ENCODE measurements at places on chromosomes 12 and 14.

DNA sequence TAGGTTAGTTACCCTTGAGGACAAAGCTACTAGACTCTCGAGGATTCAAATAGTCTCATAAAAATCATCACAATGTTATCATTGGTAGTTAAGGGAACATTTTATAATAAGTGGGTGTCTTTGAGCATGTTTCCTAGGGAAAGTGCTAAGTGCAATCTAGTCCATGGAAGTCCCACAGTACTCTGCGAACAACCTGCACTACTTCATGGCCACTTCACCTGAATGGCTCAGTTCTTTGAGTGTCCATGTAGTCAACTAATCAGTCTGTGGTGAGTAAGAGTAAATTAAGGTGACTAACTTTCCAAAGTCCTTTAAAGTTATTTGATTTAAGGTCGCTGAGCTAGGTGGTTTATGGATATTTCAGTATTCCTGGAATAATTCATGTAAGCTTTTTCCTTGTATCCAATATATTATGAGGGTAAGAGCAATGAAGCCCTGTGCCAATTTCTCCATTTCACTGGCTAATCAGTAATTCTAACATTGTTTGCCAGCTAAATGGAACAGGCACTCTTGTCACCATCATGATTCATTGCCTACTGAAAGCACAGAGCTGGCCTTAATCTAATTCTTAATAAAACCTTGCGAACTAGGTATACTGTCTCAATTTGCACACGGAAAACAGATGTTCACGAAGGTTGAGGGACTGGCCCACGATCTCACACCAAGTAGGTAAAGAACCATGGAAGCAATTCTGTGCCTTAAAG, 495.1 kb downstream of the APAF1 start:
- no peak for DNase-seq

- DNase-seq, result no peak
Measured at GRCh38 chr14:69464829-69465228, 19.7 kb upstream of the PLEKHD1 start.

DNA sequence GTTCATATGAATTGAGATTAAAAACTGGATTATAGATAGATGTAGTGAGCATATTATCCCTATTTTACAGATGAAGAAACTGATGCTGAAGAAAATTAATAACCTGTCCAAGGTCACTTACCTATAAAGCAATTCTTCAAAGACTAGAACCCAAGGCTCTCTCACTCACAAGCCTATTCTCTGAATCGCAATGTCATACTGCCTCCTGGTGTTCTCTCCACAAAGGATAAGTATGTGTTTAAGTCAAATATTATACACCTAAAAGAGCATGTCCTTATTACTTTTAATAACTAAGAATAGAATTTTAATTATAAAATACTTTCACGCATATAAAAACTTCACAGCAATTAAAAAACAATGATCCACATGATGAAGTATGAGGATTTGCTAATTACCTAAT, 721.3 kb upstream of the USP15 start:
- no peak for DNase-seq

DNA sequence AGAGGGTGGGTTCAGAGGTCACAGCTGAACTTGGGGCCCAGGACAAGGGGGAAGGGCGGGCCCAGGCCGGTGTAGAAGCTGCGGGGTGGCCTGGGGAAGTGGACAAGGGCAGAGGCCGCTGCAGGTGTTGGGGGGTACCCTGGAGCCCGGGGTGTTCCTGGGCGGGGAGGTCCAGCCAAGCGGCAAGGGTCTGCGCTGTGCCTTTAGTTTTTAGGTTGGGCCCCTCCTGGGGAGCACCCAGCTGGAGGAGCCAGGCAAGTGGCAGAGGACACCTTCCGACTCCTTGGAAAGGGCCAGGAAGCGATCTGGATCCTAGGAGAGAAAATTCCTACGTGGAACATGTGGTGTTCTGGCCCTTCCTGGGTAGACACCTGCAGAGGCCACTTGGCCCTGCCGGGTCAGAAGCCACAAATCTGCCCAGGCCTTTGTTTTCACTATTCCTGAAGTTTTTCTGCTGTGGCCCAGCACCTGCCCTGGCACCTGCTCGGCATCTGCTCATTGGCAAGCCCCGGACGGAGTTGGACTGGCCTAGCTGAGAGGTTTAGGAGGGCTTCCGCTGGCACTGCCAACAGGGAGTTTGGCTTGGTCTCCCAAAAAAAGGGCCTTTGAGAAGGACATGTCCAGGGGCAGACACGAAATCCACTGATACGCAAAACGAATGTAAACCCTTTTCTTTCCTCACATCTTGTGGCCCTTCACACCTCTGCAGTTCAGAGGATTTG, 61.1 kb downstream of the SMUG1 start:
- DNase-seq, result no peak

DNA sequence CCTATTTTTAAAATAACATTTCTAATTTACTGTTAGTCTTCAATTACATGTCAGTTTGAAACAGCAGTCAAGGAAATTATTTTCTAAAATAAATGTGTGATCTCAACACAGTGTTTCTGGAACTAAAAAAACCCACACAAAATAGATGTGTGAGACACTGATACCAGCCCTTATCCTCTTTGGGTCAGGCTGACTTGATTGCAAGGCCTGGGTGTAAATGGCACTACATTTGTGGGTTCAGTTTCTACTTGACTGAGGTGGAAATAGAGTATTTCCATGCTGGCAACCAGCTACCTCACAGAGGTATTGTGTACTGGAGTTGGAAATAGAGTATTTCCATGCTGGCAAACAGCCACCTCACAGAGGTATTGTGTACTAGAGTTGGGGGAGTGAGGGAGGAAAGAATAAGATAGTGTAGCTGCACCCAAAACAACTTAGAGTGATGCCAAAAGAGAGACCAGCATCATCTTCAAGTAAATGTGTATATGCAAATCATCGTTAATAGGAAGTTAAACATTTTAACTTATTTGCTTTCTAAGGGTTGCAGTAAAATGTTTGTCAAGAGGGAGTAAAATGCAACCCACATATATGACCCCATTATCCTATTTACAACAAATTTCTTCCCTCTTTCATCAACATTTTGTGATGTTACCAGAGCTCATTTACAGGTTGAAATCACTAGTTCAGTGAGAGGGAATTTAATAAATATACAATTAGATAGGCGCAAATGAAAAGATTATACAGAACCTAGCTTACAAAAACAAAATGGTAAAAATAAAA, 10.7 kb upstream of the LYZ start:
- DNase-seq, result no peak

- DNase-seq, result no peak
Measured at GRCh38 chr14:79920180-79920692, 291.1 kb downstream of the DIO2 start.

DNA sequence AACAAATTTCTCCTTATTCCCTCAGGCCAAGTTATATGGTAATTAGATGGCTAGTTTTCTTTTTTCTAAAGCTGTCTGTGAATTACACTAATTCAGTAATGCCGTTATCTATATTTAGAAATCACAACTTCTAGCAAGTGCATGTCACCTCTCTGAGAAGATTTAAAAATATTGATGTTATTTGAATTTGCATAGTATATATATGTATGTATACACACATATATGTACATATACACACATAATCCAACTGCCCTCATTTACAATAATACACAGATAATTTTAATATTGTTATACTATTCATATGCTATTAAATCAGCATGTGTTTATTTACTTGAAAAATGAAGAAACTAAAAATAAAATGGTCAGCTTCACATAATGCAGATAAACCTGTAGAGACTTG, 563.9 kb downstream of the SLC16A7 start:
- no peak for DNase-seq

- no peak for DNase-seq
Measured at GRCh38 chr12:115574826-115575225, 702.7 kb downstream of the MED13L start.

DNA sequence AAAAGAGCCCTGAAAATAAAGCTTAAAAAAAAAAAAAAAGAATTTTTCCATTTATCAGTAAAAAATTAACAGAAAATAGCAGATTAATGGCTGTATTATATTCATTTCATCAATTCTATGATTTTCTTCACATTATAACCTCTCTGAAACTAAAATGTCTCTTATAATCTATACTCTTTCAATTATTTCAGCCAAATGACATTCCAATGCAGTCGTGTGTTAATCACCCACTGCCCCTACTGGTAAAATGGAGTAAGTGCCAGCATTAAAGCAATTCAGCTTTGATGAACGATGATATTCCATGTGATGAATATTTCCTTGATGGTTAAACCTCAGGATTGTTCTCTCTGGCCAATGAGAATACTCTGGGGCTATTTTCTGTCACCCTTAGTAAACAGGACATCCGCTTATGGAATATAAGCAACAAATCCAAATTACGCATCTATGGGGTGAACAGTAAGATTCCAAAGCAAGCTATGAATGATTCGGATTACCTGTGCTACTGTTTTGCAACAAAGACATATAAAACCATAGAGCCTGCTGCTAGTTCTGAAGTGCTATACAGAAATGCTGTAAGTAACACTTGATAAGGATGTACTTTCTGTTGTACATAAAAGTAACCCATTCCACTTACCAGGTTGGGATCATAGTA, 20.3 kb upstream of the SYCP3 start:
- DNase-seq, result no peak

DNA sequence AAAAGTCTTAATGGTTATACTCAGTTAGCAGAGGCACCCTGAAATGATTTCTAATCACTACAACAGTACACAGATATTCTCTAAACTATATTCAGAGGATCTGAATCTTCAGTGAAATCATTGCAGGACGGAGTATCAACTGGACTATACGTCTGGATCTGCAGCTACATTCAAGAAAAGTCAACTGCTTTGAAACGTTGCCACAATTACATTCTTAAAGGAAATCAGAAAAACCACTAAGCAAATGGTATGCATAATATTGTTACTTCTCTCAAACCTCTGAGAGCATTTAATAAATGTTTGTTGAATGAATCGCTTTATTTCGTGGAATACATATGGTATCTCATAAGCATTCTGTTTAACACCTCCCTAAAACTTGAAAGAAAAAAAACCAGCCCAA, 67.4 kb downstream of the MED13L start:
- no peak for DNase-seq

DNA sequence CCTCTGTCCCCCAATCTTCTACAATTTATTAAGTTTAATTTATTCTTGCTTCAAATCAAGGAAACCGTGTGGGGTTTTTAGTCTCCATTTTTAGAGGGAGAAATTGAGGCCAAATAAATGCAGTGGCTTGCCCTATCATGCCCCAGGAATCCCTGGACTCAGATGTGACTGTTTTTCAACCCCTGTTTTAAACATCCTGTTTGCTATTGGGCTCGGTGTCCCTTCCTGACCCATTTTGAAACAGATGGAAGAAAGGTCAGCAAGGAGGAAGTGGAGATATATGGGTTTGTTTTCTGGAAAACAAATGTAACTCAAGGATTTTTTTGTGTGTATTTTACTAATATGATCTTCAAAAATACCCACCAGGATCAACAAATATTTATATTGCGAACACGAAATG, 84.7 kb downstream of the DACT1 start:
- no peak for DNase-seq

- DNase-seq, result no peak
Measured at GRCh38 chr12:107361970-107362369, 268.6 kb upstream of the CRY1 start.

GRCh38 chr12:99200711-99201384, 446.7 kb upstream of the GARIN6 start:
- no peak for DNase-seq

GRCh38 chr12:105659355-105660075, 329.0 kb downstream of the C12orf75 start:
- DNase-seq, result no peak

- DNase-seq, result no peak
Measured at GRCh38 chr12:94186278-94187241, 38.2 kb downstream of the PLXNC1 start.

GRCh38 chr12:16021026-16021425, 109.9 kb downstream of the DERA start:
- DNase-seq, result no peak

- no peak for DNase-seq
Measured at GRCh38 chr12:85765453-85765869, 70.7 kb downstream of the RASSF9 start.

DNA sequence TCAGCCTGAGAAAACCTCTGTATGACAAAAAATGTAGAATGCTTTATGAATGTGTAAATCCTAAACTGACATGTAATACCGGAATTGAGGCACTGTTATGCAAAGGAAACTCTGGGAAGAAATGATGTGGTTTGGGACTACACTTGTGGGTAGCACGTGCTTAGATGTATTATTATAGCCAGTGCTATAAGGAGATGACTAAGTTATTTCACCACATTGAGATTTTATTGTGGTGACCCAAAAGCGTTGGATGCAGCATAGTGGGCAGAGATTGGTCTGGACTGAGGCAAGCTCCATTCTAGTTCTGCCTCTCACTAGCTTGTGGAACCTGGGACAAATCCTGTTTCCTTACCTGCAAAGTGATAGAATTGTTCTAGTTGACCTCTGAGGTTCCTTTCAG, 172.2 kb downstream of the SNAPC1 start:
- DNase-seq, result no peak

- no peak for DNase-seq
Measured at GRCh38 chr12:92075425-92075914, 70.2 kb downstream of the BTG1 start.

DNA sequence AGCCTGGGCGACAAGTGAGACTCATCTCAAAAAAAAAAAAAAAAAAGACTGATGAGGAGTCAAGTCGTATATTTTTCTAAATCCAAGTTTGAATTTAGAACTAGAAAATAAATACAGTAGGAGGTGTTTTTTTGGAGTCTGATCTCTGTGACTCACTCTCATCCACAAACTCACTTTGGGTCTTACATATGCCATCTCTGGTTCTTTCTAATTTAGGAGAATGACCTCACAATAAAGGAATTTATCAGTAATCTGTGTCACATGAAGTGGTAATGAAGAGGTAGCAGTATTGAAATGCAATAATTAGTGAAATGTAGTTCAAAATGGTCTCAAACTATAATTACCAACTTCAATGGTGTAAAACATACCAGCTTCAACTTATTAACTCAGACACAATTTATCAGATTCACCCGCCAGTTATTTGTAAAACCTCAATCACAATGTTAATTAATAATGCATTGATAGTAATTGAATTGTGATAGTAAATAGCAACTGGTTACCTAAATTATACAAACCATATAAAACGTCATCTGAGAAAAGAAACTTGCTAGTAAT, 4.4 kb upstream of the CFL2 start:
- no peak for DNase-seq

- no peak for DNase-seq
Measured at GRCh38 chr14:104872469-104873341, 7.6 kb downstream of the CEP170B start.

GRCh38 chr12:52149182-52149641, 42.6 kb downstream of the KRT80 start:
- DNase-seq, result no peak

- no peak for DNase-seq
Measured at GRCh38 chr14:100443603-100444002, 120.5 kb downstream of the SLC25A47 start.

GRCh38 chr14:28731358-28731757, 35.2 kb upstream of the FOXG1 start:
- no peak for DNase-seq

- DNase-seq, result no peak
Measured at GRCh38 chr14:60819575-60819974, 85.0 kb downstream of the MNAT1 start.

GRCh38 chr12:57149245-57149900, 2.0 kb upstream of the LRP1-AS start:
- no peak for DNase-seq

GRCh38 chr14:93281937-93282336, 50.9 kb downstream of the BTBD7 start:
- DNase-seq, result no peak

All from stimulated activated CD4-positive, alpha-beta T cell treated with anti-CD3 and anti-CD28 coated beads, Interleukin-4, amount 100 ng/mL, for 4 hours (primary cell).